ENCODE measurements at places on chromosomes 16 and 17. TPM values are rescaled to one million over a fixed set of nuclear protein-coding genes. Genes with fewer than 3 reads are reported as not detected.

The TEDC2 gene
- total RNA-seq = 12.5 TPM

DNA sequence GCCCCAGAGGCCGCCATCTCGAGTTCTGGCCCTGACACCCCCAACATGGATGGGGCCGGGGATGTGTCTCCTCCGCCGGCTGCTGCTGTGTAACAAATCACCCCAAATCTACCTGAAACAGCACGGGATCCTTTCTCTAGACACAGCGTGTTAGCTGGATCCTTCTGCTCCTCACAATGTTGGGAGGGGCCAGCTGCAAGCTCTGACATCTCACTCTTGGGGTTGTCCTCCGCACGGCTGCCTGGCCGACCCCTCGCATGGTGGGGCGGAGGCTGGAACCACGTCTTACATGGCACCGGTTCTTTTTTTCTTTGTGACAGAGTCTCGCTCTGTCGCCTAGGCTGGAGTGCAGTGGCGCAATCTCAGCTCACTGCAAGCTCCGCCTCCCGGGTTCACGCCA is 11.6 kb upstream of the DEF8 start:
- no peak for DNase-seq

- DNase-seq = no peak
Measured at GRCh38 chr17:48505788-48506187, 25.0 kb downstream of the HOXB1 start.

DNA sequence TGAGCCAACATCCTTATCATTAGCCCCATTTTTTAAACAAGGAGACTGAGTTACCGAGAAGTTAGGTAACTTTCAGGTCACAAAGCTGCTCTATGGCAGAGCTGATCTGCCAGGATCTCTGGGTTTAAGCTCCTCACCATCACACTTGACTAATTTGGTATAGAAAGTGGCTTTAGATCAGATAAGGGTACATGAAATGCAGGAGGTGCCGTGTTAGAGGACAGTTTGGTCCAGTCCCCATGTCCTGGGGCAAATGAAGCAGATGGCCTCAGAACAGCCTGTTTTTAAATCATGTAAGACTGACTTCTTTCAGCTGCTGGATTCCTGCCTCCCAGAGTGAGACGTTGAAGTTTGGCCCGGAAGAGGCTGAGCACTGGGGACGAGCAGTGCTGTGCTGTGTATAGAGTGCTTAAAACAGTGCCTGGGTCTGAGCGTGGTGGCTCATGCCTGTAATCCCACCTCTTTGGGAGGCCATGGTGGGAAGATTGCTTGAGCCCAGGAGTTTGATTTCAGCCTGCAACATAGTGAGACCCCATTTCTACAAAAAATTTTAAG is 187.0 kb upstream of the CACNG3 start:
- DNase-seq = no peak

The CD300H gene
- total RNA-seq = not detected

DNA sequence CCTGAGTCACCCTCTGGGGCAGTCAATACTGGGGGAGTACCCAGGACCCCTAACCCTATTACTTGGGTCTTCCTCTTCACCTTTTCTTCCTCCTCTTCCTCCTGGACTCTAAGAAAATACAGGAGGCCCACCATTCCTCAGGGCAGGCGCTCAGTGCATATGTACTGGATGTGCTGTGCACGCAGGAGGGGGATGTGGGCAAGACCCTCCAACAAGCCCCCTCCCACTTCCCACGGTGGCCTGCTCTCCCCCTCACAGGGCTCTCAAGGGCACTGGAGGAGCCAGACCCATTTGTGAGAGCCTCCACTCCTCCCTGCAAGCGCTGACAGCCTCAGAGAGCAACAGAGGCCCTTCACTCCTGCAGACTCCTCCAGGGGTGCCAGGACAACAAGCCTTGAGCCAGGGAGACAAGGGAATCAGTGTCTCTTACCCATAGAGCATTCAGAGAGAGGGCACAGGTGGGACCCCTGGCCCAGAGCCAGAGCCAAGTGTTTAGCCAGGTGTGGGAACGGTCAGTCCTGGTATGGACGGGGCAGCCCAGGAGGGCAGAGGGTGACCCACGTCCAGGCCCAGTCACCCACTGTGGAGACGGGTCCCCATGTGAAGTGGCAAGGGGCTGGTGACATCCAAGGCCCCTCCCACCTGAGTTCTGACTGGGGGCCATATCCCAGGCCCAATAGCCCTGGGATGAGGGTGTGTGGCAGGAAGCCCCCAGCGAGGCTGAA is 27.3 kb upstream of the KSR1 start:
- no peak for DNase-seq

The FOXF1 gene
- 8.2 TPM for total RNA-seq
